ENCODE measurements at places on chromosomes 1 and 21.
A peak's percentile ranks its signal among the peaks of the same experiment; 100 is the strongest.

DNA sequence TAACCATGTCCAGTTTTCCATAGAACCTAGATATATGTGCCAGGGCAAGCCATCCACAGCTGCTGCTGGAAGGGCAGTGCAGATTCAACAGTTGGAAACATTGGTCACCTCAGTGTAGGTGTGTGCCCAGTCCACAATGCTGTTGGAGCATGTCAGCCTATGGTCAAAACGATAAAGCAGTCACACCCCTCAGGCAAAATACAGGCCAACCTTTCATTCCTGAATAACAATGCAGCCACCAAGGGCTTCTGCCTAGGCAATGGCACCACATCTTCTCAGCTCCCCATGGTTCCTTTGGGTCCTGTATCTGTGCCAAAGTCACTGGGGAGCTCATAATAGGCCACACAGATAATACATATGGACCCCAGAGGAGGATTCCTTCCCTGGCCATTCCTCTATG, 15.1 kb upstream of the TBX19 start:
- DNase-seq, result no peak

DNA sequence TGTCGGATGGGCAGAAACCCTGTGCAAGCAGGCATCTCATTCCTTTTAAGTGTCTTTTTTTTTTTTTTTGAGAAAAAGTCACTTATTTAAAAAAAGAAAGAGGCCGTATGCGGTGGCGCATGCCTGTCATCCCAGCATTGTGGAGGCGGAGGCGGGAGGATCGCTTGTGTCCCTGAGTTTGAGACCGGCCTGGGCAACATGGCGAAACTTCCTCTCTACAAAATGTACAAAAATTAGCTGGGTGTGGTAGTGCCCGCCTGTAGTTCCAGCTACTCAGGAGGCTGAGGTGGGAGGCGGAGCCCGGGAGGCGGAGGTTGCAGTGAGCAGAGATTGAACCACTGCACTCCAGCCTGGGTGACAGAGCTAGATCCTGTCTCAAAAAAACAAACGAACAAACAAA, 1.7 kb downstream of the GPR137B start:
- DNase-seq, result no peak

DNA sequence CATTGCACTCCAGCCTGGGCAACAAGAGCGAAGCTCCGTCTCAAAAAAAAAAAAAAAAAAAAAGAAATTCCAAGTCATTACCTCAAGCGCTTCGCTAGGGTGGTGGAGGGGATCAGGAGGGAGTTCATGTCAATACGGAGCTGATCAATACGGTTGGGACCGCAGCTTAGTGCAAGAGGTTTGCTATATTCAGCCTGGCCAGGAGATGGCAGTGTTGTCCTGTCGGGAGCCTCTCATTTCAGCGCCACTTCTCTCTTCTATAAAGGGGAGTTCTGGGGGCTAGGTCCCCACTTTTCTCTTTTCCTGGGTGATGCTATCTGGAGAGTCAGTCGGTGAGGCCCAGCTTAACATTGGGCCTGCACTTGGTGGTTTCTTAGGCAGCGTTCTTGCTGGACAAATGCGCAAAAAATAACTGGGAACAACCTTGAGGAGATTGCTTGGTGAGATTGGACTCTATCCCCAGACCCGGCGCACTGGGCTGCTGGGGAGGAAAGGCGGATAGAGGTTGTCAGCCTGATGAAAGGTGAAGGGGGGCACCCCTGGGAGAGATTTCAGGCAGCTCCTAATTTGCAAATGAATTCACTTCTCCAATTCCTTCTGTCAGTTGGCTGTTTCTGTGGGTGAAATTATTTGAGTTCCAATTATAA, 40.4 kb downstream of the KIAA0040 start:
- DNase-seq, result peak; percentile 62

DNA sequence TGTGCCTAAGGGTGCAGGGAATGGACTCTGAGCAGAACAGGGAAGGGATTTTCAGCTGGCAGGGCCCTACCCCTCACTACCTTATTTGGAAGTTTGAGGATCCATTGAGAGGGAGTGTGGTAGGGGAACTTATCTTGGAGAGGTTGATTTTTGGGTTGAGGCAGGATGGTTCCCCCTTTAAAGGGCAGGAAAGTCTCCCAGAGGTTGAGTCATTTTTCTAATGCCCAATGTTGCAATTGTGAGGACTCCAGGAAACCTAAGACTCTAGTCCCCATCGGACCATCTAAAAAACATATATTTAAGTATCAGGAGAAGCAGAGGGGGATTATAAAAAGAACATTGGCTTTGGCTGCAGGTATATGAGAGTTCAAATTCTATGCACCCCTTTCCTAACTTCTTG, 47.3 kb downstream of the SAMD13 start:
- DNase-seq, result no peak

DNA sequence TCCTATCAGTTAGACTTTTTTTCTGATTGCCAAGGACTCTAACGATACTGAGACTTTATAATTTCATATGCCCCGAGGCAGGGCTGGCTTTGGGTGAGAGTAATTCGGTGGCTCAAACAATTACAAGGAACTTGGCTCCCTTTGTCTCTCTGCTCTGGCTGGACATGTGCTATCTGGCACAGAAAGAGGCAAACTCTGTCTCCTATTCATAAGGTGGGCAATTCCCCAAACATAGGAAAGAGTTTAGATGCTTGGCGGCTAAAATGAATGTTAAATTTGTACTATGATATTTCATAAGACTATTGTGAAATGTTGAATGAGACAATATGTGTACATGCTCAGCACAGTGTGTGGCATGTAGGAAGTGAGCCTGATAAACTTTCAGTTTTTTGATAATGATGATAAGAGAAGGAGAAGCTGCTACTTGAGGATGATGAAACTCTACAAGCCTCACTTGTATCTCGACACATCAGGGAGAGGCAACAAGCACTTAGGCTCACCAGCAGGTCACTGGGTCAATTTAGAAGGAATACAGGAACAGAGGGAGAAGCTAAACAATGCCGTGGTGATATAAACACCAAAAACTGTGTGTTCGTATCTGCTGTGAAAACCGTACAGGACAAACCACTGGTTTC, 12.6 kb upstream of the NTPCR start:
- DNase-seq, result no peak

- DNase-seq, result no peak
These were observed 2.5 kb upstream of the ZNF683 start for GRCh38 chr1:26375081-26375480.

- no peak for DNase-seq
These were observed 386.4 kb upstream of the CHRM3 start for GRCh38 chr1:238999944-239000343.

DNA sequence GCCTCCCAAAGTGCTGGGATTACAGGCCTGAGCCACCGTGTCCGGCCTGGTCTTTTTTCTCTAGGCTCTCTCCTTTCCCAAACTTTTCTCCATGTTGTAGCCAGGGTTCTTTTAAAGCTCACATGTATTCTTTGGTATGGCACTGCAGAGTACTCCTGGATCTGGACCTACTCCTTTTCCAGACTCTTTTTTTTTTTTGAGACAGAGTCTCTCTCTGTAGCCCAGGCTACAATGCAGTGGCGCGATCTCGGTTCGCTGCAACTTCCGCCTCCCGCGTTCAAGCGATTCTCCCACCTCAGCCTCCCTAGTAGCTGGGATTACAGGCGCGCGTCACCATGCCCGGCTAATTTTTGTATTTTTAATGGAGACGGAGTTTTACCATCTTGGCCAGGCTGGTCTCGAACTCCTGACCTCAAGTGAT, 602 bp upstream of the MED18 start:
- DNase-seq, result no peak

DNA sequence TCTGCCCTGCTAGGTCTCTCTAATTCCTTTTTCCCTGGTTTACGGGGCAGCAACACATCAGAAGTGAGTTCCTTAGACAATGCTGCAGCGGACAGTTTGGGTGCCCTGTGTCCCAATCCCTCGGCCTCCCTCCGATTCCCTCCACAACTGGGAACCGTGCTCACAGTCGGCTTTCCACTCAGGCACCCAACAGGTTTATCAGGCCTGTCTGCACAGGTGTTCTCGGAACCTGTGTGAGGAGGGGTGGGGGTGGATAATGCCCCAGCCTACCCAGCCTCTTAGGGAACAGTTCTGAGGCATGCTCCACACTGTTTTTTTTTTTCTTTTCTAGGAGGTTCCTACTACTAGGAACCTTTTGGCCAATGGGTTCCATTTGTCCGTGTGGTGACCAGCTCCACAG, 131.2 kb downstream of the DISC1 start:
- DNase-seq, result no peak

DNA sequence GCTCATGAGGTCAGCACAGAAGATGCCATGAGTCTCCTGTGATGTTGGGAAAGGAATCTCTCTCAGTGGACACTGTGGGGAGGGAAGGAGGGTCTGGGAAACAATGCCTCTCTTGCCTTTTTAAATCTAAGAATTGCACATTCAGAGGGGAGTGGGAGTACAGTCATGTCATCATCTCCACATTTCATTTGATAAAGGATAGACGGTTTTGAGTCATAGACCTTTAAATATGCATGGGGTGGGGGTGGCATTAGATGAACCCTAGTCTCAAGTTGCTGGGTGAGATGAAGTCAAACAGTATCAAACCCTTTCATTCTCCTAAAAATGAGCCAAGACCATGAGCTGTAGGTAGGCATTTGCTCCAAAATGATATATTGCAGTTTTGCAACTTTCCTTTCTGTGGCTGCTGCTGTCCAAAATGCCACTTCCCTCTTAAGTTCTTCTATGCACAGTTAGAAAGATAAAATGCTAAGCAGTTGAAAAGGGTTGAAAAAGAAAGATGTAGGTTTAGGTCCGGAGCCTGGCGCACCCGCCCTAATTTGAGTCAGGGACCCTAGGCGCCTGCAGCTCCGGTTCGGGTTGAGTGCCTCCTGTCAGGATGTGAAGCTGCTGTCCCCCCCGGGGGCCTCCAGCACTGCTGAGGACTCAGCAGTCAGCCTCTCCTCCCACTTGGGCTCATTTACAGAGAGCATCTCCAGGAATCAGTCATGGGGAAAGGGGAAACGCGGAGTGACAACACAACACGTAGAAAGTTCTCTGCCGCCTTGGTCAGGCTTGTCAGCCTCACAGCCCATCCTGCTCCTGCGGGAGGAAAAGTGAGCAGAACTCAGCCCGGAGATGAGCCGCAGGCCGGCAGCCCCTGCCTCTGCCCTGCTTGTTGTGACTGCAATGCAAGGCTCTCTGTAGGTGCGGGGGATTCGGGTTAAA, 479.3 kb upstream of the RUNX1 start:
- no peak for DNase-seq

GRCh38 chr1:224435318-224435763, 744 bp upstream of the WDR26 start:
- peak; percentile 4 for DNase-seq

GRCh38 chr1:87044840-87045239, 130.4 kb downstream of the HS2ST1 start:
- DNase-seq, result no peak

DNA sequence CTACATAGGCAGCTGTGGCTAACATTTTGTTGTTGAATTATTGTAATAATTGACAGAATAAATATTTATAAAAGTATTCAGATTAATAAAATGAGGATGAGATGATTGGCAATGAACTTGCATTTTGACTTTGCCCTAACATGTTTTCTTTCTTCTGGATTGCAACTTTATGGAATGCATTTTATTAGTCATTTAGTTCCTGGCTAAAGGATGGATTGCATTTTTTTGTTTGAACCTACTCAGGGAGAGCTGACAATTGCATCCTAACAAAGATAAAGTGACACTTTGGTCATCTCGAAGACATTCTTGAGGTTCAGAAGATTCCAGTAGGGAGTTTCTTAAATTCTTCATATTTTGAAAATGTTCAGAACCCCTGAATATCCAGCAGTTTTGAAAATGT, 37.5 kb downstream of the PGM1 start:
- no peak for DNase-seq

DNA sequence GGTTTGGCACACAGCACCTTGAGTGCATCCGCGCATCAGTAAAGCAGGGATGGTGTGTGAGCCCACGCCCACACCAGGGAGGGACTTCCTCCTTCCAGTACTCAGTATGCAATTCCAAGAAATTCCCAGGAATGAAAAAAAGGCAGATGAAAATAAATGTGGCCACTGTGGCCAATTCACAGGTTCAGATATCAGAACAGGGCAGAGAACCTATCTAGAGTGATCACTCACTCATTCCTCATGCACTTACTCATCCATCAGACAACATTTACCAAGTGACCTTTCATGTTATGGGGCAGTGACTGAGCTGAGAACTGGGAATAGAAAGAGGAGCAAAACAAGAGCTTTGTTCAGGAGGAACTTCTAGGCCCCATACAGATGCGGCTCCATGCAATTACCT, 113.7 kb downstream of the ZSCAN20 start:
- no peak for DNase-seq

GRCh38 chr21:20591284-20591683, 406.9 kb upstream of the NCAM2 start:
- DNase-seq, result no peak

GRCh38 chr1:163820766-163821165, 499.0 kb downstream of the NUF2 start:
- DNase-seq, result no peak

- DNase-seq, result no peak
These were observed 21.3 kb upstream of the PHTF1 start for GRCh38 chr1:113780374-113781146.

- DNase-seq, result peak; percentile 13
These were observed 648 bp downstream of the FAM76A start for GRCh38 chr1:27726173-27727044.

DNA sequence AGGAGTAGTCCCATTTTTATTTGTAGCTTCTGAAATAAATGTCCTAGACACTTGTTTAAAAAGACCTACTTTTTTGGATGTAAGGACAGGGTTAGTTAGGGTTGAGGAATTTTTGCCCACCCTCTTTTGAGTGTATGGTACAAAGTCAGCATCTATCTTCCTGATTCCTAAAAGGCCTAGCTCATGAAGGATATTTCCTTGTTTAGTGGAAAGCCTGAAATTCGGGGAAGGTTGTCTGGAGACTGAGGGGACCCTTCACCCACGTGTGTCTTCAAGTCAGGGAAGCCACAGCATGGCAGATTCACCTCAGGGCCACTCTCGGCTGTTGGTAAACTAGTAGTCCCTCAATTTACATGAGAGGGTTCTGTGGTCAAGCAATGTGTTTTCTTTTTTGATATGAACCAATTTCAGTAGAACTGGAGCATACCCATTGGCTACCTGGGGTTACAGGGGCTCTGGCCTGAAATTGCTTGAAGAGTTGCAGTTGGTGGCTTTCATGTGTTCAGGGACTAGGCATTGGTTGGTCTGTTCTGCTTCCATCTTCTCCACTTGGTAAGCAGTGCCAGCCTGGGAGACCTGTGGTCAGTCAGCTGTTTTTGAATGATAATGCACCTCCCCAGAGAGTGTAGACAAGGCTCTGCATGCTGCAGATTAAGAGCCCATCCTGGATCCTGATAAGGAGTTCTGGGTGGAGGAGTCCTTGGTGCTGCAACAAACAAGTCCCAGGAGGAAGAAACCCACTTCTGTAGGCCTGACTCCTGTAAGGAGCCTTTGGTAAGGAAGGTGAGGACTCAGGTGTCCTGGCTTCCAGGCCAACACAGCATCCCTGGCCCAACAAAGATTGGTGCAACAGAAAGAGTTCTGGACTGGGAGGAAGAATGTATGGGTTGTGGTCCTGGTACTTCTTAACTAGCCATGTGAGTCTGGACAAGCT, 6.3 kb downstream of the BTG2 start:
- no peak for DNase-seq

GRCh38 chr1:224217655-224218623, 34.9 kb downstream of the DEGS1 start:
- DNase-seq, result no peak

Data from activated CD4-positive, alpha-beta T cell treated with anti-CD3 and anti-CD28 coated beads, Interleukin-2, amount 50 U/mL, for 4 hours (primary cell).